ENCODE measurements at places on chromosomes 11 and 22.

- no peak for DNase-seq
These were observed 380.1 kb upstream of the SYN3 start for GRCh38 chr22:33438273-33438672.

GRCh38 chr11:126352163-126352562 is 3.3 kb upstream of the ST3GAL4 start:
- no peak for DNase-seq

DNA sequence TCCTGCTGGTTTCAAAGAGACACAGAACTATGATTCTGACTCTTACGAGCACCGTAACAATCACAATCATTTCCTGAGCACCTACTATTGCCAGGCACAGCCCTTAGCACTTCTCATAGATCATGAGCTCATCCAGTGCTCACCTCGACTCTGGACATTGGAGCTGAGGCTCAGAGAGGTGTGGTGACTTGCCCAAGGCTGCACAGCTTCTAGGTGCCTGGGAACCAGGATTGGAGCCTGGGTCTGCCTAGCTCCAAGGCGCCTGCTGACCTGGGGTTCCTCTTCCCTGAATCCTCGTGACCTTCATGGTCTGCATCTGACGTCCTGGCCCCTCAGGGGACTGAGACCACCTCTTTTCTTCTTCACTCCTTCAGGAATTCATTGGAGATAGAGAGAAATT is 50.6 kb upstream of the CRYBB3 start:
- DNase-seq, result no peak

DNA sequence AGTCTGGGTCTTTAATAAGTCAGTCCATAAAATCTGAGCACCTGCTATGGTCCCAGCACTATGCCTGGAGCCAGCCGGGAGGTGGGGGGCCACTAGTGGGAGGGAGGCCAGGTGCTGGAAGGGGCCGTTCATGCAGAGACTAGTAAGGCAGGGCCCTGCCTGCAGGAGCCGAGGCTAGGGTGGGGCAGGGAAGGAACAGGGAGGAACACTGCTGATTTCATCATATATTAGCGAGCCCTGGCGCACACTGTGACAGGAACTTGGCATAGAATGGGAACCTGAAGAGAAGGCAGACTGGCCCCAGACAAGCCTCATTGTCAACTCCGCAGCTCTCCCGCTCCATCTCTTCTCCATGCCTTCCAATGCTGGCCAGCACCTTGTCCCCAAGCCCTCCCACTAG is 7.1 kb downstream of the VSIG10L2 start:
- DNase-seq, result no peak

- DNase-seq, result no peak
These were observed 34.6 kb downstream of the EHF start for GRCh38 chr11:34655335-34656008.

GRCh38 chr11:29452146-29452545 is 564.7 kb downstream of the KCNA4 start:
- DNase-seq, result no peak

- DNase-seq, result no peak
These were observed 410.5 kb downstream of the TBC1D22A start for GRCh38 chr22:47172771-47173534.

- no peak for DNase-seq
These were observed 84.5 kb downstream of the AASDHPPT start for GRCh38 chr11:106161775-106162634.

DNA sequence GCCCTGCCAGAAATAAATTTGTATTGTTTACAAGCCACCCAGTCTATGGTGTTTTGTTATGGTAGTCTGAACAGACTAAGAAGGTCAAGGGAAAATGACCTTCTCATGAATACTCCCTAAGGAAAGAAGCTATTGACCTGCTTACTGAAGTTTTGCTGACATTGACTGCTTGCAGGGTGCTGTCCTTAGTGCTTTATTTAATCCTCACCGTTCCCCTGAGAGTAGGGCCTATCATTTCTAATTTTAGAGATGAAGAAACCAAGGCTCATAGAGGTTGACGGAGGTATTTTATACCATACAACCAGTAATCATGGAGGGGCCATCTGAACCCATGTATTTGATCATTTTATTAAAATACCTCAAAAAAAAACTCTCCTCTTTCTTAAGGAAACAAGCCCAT is 66.7 kb upstream of the INCENP start:
- no peak for DNase-seq

- DNase-seq, result no peak
These were observed 866 bp downstream of the MED17 start for GRCh38 chr11:93784935-93785360.

DNA sequence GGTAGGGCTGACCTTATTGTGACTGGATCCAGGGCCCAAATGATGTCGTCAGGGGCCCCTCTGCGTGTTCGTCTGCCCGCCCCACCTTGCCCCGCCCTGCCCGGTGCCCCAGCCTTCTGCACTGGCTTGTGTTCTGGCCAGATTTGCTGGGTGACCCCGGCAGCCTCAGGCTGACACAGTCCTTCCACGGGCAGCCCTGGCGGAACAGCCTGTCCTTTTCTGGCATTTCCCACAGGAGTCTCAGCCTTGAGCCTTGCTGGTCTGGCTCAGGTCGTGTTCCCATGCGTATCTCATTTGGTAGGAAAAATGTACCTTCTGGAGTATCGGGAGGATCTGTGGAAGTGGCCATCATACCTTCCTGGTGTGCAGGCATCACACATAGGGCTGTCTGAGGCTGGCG is 31.0 kb downstream of the IGHMBP2 start:
- no peak for DNase-seq

GRCh38 chr11:40388097-40388818 is 1071.2 kb downstream of the LRRC4C start:
- no peak for DNase-seq

DNA sequence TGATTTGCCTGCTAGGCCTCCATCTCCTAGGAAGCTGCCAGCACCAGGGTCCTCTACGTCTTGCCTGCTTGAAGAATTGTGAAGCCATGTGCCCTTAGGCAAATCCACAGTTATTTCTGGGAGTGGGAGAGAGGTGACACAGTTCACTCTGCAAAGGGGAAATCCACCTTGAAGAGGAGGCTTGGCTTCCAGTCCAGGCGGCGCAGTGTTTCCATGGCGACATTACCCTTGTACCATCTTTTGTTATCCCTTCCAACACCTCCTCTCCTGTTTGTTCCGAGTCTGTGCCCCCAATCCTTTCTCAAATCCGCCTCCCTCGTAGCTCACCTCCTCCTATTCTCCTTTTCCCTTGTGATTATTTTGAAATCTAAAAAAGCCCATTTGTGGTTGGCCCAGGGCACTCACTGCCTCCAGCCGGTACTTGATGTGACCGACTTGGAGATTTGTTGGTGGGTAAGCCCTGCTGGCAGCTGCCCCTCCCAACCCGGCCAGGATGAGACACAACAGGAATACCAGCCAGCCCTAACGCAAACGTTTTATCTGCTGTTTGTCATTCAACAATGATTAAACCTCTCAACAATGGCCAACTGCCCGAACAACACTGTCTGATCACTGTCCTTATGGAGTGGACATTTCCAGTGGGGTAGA is 18.4 kb downstream of the SYT13 start:
- DNase-seq, result no peak

GRCh38 chr11:104122836-104123235 is 41.1 kb downstream of the PDGFD start:
- DNase-seq, result no peak

- DNase-seq, result no peak
These were observed 174.2 kb upstream of the ARHGAP20 start for GRCh38 chr11:110886288-110886970.

- no peak for DNase-seq
These were observed 117.3 kb downstream of the RASSF10 start for GRCh38 chr11:13126430-13126829.

- no peak for DNase-seq
These were observed 10.7 kb downstream of the ISX start for GRCh38 chr22:35076630-35077029.

DNA sequence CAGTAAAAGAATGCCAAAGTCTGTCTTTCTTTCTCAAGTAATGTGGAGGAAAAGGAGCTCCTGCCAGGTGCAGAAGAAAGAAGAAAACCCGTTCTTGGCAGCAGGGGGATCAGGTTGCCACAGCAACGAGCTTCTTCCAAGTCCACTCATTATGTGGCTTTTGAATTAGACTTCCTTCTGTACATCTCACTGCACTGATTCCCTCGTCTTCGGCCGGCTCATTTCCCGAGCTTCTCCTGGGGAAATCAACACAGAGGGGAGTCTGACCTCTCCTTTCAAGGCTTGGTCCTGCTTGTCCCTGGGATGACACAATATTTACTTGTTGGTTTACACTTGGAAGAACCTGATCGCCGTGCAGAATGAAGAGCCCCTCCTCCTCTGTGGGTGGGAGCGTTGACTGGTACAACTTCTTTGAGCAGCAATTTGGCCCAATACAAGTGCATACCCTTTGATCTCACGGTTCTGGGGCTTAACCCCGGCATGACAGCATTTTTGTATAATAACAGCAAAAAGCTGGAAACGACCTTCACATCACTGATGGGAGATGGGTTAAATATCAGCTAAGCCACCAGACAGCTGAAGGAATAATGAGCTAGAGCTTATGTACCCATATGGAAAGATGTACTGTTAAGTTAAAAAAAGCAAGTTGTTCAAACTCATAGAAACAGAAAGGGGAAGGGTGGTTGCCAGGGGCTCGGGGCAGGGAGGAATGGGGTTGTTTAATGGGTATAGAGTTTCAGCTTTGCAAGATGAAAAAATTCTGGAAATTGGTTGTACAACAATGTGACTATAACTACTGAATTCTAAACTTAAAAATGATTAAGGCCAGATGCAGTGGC is 35.4 kb downstream of the MCHR1 start:
- DNase-seq, result no peak

DNA sequence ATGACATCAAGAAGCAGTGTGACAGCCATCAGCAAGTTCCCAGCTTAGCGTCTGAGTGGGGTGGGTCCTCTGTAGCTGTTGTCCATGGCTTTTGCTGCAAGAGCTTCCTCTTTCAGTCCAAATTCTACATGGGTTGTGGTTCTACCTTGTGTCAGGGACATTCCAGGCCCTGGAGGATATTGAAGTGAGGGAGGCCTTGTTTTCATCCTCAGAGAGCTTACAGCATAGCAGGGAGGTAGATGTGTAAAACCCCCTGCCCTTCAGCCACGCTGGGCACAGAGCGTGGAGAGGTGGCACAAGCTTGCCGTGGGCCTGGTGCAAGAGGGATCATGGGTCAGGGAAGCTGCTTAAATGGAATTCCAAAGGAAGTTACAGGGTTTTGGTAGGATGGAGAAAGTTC is 93.9 kb downstream of the GRIK4 start:
- no peak for DNase-seq

DNA sequence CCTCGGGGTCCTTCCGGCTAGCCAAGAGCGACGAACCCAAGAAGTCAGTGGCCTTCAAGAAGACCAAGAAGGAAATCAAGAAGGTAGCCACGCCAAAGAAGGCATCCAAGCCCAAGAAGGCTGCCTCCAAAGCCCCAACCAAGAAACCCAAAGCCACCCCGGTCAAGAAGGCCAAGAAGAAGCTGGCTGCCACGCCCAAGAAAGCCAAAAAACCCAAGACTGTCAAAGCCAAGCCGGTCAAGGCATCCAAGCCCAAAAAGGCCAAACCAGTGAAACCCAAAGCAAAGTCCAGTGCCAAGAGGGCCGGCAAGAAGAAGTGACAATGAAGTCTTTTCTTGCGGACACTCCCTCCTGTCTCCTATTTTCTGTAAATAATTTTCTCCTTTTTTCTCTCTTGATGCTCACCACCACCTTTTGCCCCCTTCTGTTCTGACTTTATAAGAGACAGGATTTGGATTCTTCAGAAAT is 1.9 kb upstream of the GCAT start:
- DNase-seq, result no peak

GRCh38 chr22:20083891-20084546 is 4.0 kb downstream of the DGCR8 start:
- DNase-seq, result no peak

GRCh38 chr22:25078591-25078990 is 121.1 kb upstream of the CRYBB3 start:
- no peak for DNase-seq

DNA sequence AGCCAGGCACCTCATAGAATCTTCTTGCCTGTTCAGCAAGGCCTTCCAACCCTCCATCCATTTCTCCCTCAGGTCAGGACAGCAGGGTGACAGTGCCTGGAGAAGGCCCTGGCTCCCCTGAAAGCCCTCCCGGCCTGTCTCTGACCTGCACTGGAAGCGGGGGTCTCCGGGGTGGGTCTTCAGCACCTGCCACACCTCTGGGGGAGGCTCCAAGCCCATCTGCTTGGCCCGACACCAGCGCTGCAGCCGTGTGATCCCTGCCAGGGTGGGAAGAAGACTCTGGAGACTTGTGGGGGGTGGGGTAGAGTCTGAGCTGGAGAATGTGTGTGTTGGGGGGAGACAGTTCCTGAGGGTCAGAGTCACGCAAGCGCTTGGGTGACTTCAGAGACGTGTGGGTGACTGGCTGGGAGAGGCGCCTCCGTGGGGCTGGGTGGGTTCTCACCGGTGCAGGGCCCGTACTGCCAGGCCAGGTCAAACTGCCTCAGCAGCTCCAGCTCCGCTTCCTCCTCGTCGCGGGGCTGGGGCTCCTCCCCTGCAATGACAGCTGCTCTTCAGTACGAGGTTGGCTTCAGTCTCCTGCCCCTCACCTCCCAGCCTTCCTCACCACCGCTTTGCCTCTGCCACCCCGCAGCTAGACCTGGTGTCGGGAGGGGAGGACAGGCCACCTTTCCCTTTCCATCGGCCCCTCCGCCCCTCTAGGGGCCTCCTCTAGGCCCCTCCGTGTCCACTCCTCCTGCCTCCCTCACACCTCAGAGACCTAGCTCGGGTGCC is 615 bp downstream of the POLD4 start:
- DNase-seq, result no peak

DNA sequence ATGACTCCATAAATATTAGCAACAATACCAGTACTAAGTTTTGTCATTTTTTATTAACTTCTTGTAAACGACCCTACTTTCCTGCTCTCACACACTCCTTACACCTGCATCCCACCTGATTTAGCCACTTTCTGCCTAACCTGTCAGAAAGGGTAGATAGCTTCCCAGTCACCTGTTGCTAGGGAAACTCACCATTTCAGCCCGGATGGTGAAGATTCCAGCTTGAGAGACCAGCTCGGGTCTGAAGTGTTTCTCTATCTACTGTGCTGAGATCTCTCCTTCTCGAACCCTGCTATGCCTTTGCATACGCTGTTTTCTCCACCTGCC is at the start of gene PARVG:
Gene PARVG (plus strand): TSS at position 220 of the 327 bp plus-strand sequence. CDS start 2,405 bp downstream, outside the sequence.
- DNase-seq, result no peak

DNA sequence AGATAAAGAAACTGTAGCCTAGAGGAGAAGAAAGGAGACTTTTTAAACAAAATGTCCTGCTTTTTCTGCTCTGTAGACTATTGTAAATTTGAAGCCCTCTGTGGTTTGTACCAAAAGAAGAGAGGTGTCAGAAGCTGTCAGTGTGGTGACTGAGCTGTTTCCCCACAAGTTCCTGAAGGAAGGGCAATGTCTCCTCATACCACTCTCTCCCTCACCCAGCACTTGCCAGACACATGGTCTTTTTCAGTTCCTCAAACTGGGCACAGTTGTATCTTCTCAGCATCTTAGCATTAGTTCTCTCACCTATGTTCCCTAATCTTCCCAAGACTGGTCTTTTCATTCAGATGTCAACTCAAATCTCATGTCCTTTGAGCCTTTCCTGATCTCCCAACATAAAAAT is 4.3 kb downstream of the BCO2 start:
- DNase-seq, result no peak

GRCh38 chr22:17101475-17102296 is 16.9 kb downstream of the IL17RA start:
- no peak for DNase-seq

Measured in stimulated activated CD8-positive, alpha-beta memory T cell treated with anti-CD3 and anti-CD28 coated beads, Interleukin-15, amount 100 ng/mL, for 4 hours (primary cell).